ENCODE measurements at places on chromosomes 5 and 9.

DNA sequence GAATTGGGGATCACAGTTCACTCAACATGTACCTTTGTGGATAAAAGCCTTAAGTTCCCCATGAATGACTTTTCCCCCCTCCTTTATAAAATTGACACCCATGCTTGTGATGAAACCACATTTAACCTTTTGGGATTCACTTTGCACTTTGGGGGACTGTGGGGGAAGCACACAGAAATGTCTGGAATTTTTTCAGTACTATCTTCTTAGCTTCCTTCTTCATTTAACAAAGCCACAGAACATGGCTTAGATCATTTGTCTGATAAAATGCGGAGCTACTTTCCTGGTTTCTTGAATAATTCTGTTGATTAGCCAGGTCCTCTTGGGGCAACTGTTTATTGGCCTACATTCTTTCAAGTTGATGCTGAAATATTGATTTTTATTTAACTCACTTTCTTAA is 29.9 kb downstream of the TNFSF15 start:
- DNase-seq, result no peak

GRCh38 chr9:112112941-112113681 is 62.0 kb downstream of the SUSD1 start:
- DNase-seq, result peak; percentile 55

DNA sequence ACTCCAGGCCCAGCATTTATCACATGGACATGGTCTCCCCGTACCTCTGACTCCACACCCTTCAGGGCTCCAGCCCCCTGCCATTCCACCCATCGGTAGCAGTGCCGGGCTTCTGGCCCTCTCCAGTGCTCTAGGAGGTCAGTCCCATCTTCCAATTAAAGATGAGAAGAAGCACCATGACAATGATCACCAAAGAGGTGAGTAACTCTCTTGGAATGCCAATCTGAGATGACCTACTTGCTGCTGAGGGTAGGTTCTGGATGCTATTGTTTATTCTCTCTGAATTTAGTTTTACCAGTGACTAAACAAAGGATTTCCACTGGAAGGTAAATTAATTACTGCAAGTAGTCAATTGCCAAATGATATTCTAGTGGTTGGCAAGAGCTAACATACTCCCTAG is 80.8 kb downstream of the TLE4 start:
- DNase-seq, result no peak

DNA sequence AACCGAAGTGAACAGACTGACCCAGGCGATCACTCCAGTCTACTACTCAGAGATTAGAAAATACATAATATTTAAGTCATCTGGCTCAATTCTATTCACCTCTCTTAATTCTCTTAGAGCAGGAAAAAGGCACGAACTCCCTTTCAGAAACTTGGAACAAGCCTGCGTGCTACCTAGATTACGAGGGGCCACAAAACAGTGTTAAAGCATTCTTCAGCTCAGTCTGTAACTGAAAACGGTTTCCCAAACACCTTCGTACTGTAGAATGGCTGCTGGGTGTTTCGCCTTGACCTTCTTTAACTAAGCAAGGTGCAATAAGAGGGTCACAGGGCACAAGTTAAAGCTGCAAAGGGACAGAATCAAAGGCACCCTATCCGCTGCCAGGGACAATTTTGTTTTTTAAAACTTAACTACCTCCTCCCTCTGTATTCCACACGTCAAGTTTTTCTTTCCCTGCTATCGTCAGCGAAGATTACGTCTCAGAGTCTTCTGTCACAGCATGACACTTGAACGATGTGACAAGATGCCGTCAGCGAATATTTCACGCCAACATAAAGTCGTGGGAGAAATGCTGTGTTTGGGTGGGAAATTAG is 687 bp downstream of the LYSMD3 start:
- peak; percentile 13 for DNase-seq

DNA sequence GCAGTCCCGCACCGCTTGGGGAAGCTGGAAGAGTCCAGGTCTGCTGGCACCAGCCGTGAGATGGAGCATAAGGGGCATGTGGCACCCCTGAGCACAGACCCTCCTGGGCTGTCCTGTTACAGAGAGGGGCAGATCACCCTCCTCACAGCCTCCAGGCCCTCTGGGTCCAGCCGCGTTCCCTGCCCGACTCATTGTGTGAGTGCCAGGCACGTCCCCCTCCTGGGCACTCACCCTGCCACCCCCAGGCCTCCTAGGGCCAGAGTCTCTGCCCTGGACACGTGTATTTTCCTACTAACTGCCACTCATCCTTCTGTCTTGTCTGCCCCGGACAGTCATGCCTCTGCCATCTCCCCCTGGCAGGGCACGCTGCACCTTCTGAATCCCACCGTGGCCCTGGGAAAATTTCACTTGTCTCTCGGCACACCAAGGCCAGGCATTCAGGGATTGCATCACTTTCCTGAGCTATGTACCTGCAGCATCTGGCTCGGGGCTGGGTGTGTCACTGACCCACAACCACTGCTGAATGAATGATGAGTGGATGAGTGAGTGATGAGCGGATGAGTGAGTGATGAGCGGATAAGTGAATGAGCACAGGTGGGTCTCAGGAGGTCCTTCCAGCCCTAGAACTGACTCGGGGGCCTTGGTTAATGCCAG is 21.5 kb upstream of the FCN1 start:
- DNase-seq, result no peak

DNA sequence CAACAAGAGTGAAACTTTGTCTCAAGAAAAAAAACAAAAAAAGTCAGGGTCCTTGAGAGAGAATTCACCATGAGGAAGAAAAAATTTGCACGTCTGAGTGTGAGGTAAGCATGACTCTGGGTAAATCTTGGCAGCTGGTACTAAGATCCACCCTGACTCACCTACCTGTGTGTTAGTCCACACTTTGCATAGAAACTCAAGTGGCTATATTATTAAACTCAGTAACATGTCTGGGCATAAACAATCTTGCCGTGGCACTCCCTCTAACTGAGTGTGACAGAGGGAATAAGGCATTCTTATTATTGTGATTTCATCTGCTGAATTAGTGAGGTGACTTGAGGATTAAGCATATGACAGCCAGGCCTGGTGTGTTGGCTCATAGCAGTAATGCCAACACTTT is 259.4 kb upstream of the VLDLR start:
- no peak for DNase-seq

DNA sequence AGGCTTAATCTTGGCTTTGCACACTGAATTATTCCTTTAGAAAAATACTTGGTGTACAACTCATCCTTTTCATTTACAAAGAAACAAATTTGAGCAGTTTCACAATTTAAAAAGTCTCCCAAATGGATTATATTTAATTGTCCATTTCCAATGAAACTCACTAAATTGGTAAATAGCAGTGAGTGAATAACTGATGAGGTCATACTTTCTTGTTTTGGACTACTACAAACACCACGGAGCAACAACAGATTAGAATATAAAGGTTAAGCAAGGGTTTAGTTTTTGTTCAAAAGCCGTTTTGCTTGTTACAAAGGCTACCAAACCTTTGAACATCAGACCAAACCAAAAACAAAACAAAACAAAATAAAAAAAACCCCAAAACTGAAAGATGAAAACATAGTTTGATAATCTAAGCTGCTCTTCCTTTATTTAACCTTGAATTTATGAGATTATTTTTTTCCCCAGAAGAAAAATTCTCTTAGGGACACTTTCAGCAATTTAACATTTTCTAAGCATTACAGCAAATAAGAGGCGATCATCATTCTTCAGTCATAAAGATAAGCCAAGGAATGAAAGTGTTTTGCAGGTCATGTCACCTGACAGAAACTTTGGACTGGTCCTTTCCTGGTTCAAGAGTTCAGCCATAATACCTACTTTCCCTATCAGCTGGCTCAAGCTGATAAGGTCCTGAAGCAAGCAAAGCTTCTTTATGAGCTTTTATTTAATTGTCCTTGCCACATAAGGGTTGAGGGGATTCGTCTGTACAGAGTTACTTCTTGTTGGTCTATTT is 99.7 kb upstream of the CDKN2B start:
- DNase-seq, result no peak

GRCh38 chr9:257957-258356 is 43.3 kb downstream of the DOCK8 start:
- DNase-seq, result no peak

GRCh38 chr5:151030379-151030778 is 10.0 kb downstream of the GPX3 start:
- DNase-seq, result no peak

- DNase-seq, result no peak
Measured at GRCh38 chr9:113375057-113376023, 1.4 kb downstream of the HDHD3 start.

GRCh38 chr5:2948875-2949274 is 197.4 kb upstream of the IRX2 start:
- no peak for DNase-seq

- DNase-seq, result peak; percentile 61
Measured at GRCh38 chr5:140800816-140801493, at the start of gene PCDHA3. PCDHA3 (plus strand) TSS chr5:140801057.

DNA sequence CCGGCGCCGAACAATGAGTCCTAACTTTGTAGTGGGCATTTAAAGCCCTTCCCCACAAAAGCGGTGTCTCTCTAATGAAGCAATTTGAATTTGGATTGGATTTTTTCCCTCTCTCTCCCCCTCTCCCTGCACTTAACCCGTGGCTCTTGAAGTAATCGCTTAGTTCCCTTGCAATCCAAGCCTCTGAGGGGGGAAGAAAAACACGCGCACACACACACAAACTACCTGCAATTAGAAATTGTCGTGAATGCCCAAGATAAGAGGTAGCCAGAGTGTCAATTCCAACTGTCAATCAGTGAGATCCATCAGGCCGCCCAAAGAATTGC is 1.2 kb downstream of the LHX6 start:
- DNase-seq, result no peak

DNA sequence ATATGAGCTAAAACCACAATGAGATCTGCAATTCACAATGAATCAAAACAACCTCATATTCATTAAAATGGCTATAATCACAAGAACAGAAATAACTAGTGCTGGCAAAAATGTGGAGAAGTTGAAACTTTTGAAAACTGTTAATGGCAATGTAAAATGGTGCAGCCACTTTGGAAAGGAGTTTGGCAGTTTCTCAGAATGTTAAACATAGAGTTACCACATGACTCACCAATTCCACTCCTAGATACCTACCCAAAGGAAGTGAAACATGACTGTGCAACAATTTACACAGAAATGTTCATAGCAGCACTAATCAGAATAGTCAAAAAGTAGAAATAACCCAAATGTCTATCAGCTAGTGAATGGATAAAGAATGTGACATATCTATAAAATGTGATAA is 862.2 kb downstream of the DTWD2 start:
- no peak for DNase-seq

- DNase-seq, result no peak
Measured at GRCh38 chr5:126268697-126269315, 154.4 kb upstream of the GRAMD2B start.

DNA sequence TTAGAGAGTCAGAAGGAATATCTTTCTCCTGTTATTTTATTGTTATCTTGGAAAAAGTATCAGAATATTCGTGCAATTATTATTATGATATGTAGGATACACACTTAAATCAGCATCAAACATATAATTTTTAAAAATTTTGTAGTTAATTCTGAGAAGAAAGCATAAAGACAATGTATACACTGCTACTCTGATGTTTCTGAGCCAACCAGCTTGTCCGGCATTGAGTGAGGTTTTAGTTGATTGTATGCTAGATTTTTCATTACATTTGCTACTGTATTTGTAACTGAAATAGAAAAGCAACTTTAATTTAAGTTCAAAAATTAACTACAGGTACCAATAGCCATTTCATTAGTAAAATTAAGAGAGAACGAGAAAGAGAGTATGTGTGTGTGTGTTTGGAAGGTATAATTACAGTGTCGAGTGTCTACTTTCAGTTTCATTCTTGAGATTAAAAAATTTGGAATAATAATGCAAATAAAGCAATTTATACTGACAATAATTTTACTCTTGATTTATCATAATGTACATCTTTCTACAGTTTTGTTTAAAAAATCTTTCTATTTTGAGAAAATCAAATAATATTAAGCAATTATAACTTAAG is 160.4 kb upstream of the CDH12 start:
- peak; percentile 20 for DNase-seq

- DNase-seq, result no peak
Measured at GRCh38 chr9:128614728-128615127, 41.9 kb downstream of the DYNC2I2 start.

- no peak for DNase-seq
Measured at GRCh38 chr5:173963182-173963838, 25.7 kb upstream of the C5orf47 start.

DNA sequence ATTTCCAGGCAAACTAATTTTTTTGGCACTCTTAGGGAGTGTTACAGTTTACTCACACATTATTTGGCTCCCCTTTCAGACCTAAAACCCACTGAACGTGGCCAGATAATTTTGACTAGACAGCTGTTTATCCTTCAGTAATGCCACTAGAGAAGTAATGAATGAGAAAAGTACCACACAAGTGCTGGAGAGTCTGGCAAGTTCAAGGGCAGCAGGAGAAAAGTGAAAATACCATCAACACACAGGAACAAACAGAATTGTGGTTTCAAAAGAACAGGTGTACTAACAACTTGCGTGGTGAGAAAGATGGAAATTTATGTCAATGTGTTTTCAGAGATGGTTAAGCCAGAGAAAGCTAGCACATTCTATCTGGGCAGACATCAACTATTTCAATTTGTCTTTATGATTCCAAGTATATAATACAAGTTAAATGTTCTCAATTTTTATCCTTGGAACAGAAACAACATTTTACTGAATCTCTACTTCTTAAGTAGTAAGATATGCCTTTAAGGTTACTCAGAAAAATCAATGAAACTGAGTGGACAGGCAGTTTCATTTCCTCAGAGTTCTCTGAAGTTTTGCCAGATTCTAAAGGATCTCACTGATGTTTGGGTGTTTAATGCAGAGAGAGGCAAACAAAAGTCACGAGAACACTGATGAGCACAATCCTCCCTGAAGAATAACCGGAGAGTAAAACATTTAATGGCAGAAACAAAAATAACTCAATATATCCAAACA is 91.0 kb downstream of the ARSB start:
- DNase-seq, result no peak

- peak; percentile 66 for DNase-seq
Measured at GRCh38 chr5:142587354-142587965, 98.4 kb downstream of the FGF1 start.

GRCh38 chr5:157350939-157351801 is 85.2 kb downstream of the CYFIP2 start:
- DNase-seq, result no peak

DNA sequence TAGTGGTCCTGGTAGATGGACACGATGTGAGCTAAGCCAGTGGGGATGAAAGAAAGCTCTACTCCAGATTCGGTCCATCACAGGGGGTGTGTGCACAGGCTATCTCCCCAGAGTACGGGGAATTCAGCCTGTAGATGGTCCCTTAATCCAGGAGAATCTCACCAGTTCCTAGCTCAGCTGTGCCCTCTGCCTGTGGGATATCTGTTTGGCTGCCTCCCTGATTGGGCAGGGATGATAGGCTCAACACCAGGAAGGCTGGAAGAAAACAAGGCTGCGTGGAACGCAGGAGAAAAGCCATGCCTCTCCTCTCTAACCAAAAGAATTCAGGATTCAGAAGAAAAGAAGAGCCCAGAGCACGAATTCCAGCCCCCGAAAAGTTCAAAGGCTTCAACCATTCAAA is 40.9 kb downstream of the VLDLR start:
- peak; percentile 54 for DNase-seq

GRCh38 chr9:91900055-91900796 is 49.8 kb downstream of the ROR2 start:
- no peak for DNase-seq

GRCh38 chr9:113012492-113012891 is 500 bp upstream of the ZNF883 start:
- DNase-seq, result no peak

All from SK-MEL-5 (cell line).